ENCODE measurements at places on chromosomes 1 and 21.

DNA sequence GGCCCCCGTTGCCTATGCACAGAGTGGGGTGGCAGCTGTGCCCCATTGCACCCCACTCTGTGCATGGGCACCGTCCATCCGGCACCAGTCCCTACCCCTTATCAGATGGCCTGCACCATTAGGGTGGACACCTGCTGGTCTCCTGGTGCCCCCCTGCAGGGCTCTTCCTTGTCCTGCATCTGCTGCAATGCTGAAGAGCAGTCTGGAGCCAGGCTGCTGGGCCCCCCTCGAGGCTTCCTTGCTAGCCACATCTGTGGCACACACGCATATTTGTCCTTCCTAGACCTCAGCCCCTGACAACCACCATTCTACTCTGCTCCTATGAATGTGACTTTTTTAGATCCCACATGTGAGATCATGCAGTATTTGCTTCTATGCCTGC lies 56.4 kb downstream of the COL18A1 start:
- DNase-seq = no peak

- DNase-seq = no peak
Observed at GRCh38 chr1:93159337-93159736, 20.9 kb downstream of the TMED5 start.

DNA sequence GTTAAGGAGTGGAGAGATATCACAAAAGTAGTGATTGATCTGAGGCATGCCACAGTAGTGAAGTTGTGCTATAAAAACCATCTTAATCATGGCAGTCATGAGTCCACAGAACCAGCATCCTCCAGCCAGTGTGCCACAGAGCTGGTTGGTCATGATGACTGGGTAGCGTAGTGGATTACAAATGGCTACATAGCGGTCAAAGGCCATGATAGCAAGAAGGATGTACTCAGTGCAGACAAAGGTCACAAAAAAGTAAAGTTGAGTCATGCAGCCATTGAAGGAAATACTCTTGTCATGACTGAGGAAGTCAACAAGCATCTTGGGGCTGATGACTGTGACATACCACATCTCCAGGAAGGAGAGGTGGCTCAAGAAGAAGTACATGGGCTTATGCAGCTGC lies 6.7 kb downstream of the OR6Y1 start:
- no peak for DNase-seq

DNA sequence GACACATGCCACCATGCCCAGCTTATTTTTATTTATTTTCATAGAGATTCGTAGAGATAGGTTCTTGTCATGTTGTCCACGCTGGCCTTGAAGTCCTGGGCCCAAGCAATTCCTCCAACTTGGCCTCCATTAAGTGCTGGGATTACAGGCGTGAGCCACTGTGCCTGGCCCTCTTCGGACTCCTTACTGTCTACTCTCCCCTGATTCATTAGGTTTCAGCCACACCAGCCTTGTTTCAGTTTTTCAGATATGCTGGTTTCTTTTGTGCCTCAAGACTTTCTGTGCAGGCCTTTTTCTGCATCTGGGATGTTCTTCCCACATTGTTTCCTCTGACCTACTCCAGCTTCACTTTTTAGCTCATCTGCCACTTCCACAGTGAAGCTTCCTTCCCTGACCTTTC lies 85.4 kb downstream of the CACNA1E start:
- no peak for DNase-seq

Data from activated CD4-positive, alpha-beta T cell treated with anti-CD3 and anti-CD28 coated beads, Interleukin-2, amount 50 U/mL, for 24 hours (primary cell).